ENCODE measurements at places on chromosomes 2 and 18.
A peak's percentile ranks its signal among the peaks of the same experiment; 100 is the strongest.

GRCh38 chr2:159292157-159292556 is 5.7 kb upstream of the WDSUB1 start:
- no peak for DNase-seq

- DNase-seq = no peak
Measured at GRCh38 chr2:63735263-63735662, 106.4 kb upstream of the UGP2 start.

- DNase-seq = no peak
Measured at GRCh38 chr2:42614838-42615237, 46.4 kb downstream of the MTA3 start.

DNA sequence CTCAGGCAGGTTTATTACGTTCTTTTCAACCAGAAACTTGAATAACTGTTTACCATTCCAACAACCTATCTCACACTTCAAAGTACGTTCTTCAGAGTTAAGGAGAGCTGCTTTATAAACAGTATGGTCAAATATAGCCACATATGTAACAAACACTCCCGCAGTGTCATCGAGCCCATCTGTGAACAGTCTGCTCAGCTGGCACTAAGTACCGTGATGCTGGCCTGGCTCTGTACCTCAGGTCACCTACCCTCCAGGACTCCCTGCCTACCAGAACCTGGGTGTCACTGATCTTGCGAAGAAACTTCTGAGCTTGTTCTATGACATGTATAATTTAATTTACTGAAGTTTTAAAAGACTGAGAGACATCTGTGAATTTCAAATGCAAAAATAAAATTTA is 71.4 kb downstream of the SEPTIN10 start:
- DNase-seq = no peak

- DNase-seq = no peak
Measured at GRCh38 chr18:67154979-67155378, 361.5 kb downstream of the DSEL start.

DNA sequence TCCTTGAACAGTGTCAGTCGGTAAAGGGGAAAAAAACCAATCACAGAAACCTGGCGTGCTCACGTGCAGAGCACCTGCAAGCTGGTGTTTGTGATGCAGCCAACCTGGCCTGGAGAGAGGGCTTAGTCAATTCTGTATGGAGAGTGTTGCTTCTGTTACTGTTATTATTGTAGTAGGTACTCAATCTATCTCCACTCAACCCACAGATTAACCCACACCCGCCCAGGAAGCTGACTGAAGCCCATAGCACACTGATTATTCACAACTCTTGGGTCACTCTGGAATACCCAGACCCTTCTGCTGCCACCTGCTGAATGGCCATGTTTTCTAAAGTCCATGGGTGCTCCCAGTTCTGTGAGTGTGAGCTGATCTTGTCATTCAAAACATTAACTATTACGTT is 53.9 kb downstream of the TNFRSF11A start:
- peak; percentile 35 for DNase-seq

GRCh38 chr2:192888109-192888508 is 693.4 kb upstream of the TMEFF2 start:
- DNase-seq = no peak

GRCh38 chr2:218814540-218815243 is 16.9 kb downstream of the PRKAG3 start:
- no peak for DNase-seq

GRCh38 chr2:159251296-159252173 is 35.0 kb downstream of the WDSUB1 start:
- DNase-seq = no peak

DNA sequence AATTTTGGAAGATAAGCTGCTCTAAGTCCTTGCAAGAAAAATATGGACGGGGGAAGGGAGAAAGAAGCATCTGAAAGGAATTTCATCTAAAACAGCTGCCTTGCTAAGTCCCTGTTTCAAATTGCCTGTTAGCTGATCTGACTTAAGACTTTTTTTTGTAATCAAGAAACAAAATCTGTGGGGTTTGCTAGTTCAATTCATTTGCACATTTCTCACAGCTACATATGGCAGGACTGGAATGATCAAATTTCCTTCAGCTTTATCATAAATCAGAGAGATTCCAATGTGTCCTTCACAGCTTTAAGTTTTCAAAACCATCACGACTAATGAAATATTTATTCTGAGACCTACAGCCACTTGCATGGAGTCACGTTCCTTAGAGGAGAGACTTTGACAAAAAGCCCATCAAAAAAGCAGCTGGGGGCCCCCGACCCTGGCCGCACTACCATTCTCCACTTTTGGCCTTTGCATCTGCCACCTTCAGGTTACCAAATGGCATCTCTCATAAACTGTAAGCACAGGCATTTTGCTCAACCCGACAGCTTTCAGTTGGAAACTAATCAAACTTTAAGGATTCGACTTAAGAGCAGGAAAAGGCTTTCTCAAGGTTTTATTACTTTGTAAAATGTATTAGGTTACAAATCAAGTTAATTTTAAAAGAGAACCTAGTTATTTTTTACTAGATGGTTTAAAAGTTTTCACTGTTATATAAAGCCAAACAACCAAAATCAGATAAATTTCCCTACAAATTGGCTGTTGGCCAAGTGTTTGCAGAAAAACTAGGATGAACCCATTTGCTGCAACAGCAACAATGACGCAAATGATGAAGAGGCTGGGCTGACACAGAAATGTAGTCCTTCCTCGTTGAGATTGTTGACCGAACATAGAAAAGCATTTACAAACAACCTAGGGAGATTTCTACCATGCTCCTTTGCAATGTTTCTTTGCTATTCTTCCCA is 100.4 kb upstream of the RND3 start:
- no peak for DNase-seq

DNA sequence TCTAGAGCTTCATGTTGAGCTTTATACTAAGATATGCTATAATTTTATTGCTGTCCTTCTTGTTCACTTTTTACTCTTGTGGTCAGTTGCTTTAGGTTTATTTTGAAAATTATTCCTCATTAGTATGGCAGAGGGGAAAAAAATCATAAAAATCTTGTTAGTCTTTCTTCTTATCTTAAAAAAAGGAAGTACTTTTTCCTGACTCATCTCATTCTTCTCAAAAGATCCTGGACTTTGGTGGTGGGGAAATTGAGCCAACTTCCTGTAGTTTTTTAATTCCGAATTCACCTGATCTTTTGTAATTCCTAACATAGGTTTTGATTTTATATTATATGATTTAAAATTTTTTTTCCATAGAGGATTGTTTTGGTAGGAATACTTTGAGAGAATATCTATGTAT is 3.8 kb downstream of the SLC4A1AP start:
- DNase-seq = no peak

- peak; percentile 37 for DNase-seq
Measured at GRCh38 chr2:46461709-46462171, 17.6 kb upstream of the TMEM247 start.

GRCh38 chr2:113212245-113213060 is 38.7 kb downstream of the PSD4 start:
- DNase-seq = no peak

DNA sequence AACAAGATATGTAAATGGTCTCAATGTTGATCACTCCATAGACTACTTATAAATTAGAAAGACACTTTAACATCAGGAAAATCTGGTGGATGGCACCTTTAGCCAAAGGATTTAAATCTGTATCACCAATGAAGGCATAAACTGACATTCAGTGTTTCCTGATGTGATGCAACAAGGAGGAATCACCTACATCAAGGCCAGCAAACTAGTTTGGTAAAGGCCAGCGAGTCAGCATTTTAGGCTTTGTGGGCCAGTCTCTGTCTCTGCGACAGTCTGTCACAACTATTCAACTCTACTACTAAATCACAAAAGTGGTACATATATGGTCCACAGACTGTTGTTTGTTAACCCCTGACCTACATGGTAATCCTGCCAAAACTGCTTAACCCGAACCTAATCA is 33.3 kb downstream of the C2orf76 start:
- DNase-seq = no peak

GRCh38 chr2:17311771-17312511 is 206.3 kb downstream of the RAD51AP2 start:
- peak; percentile 16 for DNase-seq

- DNase-seq = no peak
Measured at GRCh38 chr18:52200921-52201663, 138.9 kb upstream of the DCC start.

DNA sequence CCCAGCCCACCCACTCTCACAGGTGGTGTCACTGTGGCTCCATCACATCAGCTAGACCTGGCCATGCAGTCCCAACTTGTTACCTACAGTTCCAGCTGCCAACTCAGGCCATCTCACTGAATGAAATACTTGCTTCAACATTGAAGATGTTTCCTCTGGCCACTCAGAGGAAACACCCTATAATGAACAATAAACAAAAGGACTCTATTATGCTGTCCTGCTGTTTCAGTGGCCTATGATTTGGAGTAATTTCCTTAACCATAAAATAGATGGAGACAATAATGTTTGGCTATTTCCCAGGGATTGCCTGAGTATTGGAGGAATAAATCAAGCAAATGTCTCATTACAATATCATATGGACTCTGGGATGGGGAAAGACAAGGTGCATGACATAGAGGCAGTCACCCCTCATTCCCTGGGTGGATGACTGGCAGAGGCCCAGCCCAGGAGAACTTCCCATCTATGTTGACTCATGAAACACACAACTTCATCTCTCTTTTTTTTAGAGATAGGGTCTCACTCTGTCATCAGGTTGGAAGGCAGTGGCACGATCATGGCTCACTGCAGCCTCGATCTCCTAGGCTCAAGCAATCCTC is 134.4 kb downstream of the TGIF1 start:
- no peak for DNase-seq

DNA sequence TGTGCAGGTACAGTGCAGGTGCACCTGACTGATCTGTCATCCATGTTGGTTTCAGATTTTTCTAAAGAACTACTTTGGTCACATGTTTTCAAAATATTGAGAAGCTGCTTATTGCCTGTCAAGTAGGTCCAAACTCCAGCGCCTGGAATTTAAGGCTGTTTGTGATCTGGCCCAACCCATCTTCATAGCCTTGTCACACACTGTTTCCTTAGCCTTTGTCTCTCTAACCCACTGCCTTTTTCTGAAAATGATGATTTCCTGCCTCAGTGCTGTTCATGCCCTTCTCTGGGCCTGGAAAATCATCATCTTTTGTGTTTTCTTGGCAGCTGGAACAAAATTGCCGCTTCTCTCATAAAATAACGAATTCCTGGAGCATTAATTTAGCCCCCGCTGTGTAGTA is 7.2 kb downstream of the LIMS1 start:
- no peak for DNase-seq

DNA sequence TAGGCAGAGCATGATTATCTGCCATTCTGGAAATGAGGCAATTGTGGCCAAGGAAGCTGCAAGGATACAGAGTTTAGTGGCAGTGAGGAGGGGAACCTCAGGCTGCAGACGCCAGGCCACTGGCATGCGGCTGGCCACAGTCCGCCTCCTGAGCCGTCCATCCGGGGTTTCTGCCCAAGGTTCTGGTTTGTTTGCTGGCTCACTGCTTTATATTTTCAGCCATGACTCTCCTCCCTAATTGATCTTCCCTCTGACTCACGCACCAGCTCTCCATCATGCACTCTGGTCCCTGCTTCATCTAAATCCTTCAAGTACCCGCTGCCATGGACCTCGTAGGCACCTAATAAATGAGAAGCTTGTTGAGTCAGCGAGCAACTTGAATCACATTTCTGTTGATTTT is 107.8 kb upstream of the REV1 start:
- no peak for DNase-seq

GRCh38 chr18:9386879-9387278 is 52.3 kb downstream of the TWSG1 start:
- DNase-seq = no peak

GRCh38 chr2:127542231-127542630 is 6.7 kb downstream of the MYO7B start:
- no peak for DNase-seq

- no peak for DNase-seq
Measured at GRCh38 chr2:236776695-236777251, 207.1 kb downstream of the ACKR3 start.

GRCh38 chr2:220104871-220105351 is 477.5 kb downstream of the SLC4A3 start:
- no peak for DNase-seq

DNA sequence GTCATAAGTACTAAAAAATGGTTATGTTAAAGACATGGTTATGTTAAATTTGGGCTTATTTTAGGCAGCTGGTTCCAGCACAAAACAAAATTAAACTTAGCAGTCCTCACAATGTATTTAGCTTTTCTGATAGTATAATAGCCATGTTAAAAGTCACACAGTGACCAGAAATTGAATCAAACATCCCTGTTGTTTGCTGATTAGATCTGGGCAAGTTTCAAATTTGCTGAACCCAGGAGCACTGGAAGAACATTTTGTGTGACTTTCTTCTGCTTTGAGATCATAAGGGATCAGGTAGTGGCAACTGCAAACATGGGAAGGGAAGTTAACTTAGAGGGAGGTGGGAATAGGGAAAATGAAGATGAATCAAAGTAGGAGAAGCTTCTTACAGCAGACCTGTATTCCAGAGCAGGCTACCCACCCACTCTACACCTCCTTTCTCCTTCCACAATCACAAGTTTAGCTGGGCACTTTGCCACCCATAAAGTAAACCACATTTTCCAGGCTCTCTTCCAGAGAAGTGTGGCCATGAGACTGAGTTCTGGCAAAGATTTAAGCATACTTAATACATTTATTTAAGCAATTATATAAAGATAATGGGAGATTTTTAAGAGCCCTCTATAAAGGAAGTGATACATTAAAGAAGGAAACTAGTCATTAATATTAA is 616.1 kb upstream of the LRATD1 start:
- DNase-seq = no peak

DNA sequence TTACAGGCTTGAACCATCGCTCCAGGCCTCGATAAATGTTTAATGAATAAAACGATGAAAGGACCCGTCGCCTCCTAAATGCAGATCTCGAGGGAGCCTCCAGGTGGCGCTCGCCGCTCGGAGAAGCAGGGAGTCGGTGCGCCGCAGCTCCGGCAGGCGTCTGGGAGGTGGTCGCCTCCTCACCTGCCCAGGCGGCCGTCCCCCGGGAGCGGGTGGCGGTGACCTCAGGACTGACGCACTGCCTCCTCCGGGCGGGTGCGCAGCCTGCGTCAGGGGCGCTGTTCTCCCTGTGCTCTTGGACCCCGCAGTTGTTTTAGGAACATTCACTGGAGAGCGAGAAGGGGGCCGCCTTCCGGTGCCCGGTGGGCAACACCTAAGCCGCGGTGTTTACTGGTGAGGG is 38.6 kb upstream of the POLE4 start:
- DNase-seq = peak; percentile 76

- no peak for DNase-seq
Measured at GRCh38 chr2:154433010-154433409, 265.5 kb upstream of the KCNJ3 start.

DNA sequence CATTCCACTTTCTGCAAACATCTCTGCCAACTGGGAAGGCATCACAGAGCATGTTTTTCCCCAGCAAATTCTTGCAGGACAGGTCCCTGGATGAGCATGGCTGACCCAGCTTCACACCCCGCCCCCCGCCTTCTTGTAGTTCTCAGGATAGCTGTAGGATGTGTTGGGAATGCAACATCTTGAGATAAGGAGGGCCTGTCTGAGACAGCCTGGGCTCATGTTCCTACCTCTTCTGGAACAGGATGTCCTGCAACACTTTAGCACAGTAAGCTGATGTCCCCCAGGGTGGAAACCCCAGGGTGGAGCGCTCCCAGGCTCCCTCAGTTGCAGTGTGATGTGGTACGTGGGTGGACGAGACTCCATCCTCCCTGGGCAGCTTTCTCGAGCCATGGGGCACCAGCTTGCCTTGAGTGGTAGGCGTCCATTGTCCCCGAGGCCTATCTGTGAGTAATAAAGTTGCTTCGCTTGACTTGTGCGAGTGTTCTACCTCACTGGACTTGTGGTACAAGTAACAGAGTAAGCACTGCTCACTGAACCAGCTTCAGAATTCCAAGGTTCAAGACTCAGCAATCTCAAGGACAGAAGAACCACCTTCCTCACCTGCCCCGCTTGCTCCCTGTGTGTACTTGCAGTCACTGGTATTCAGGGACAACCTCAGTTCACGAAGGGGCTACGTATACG is 48.6 kb downstream of the EMX1 start:
- DNase-seq = no peak

Data from activated CD4-positive, alpha-beta T cell treated with anti-CD3 and anti-CD28 coated beads, Interleukin-2, Interleukin-6, amounts not matched to agents 100 ng/mL and 50 ng/mL, durations not matched to agents 16 hours and 8 hours (primary cell).